ENCODE measurements at places on chromosomes 16 and 17. TPM values are rescaled to one million over a fixed set of nuclear protein-coding genes. Genes with fewer than 3 reads are reported as not detected.
A peak's percentile ranks its signal among the peaks of the same experiment; 100 is the strongest.

Gene RASD1
- total RNA-seq = 0.28 TPM

DNA sequence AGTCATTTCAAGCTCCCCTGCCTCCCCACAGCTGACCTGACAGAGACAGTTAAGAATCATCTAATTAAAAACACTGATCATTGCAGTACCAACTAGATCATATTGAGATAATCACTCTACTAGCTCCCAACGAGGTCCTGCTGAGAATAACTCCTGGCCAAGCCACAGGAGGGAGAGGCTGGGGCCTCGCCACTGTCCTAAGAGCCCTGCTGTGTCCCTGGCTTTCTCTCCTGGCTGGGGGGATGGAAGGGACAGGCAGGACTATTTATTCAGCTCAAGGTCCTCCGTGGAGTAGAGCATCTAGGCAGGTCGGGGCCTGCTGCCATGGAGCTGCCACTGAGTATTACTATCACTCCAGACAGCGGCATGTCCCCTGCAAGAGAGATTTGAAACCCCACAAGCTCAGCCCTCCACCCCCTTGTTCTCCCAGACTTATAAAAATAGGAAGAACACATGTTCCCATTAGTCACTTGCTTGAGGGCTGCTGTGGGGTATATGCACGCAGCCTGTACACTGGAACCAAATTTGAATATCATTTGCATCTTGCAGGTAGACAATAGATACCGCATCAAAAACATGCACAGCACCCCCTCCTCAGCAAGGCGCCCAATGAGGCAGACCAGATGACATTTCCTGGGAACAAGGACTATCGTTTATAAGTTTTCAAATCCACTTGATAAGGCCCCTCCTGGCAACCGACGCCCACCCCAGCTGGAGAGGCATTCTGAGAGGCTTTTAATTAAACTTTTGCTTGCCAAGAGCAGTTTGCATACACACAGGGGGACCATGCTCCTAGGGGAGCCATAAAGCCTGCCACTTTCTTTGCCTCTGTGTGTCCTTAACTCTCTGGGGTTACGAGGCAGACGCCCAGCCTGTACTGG lies 385.2 kb upstream of the ZFHX3 start:
- H3K4me3 ChIP-seq = no peak overlapping the region
- no peaks in the 10 kb centered on the region for H3K4me1 ChIP-seq
- H3K36me3 ChIP-seq = no peaks in the 10 kb centered on the region
- H3K27ac ChIP-seq = no peak overlapping the region

GRCh38 chr16:54171626-54172537 lies 114.7 kb downstream of the IRX3 start:
- no peaks in the 10 kb centered on the region for H3K36me3 ChIP-seq
- peaks cover 14% of the 10 kb centered on the region for H3K27me3 ChIP-seq
- no peak overlapping the region for H3K4me3 ChIP-seq
- H3K27ac ChIP-seq = no peak overlapping the region
- DNase-seq = no peak
- H3K4me1 ChIP-seq = no peaks in the 10 kb centered on the region

GRCh38 chr17:78883533-78884131 lies 19.4 kb downstream of the CEP295NL start:
- H3K27ac ChIP-seq = peak overlapping the region; percentile 97
- peak; percentile 97 for DNase-seq
- H3K36me3 ChIP-seq = peaks cover 37% of the 10 kb centered on the region
- H3K4me3 ChIP-seq = peak overlapping the region; percentile 13
